Activated CD4-positive, CD25-positive, alpha-beta regulatory T cell (primary cell): ENCODE measurements at places on chromosomes 1 and 21.

GRCh38 chr1:242016479-242016878 lies 17.6 kb upstream of the MAP1LC3C start:
- no peak for DNase-seq

DNA sequence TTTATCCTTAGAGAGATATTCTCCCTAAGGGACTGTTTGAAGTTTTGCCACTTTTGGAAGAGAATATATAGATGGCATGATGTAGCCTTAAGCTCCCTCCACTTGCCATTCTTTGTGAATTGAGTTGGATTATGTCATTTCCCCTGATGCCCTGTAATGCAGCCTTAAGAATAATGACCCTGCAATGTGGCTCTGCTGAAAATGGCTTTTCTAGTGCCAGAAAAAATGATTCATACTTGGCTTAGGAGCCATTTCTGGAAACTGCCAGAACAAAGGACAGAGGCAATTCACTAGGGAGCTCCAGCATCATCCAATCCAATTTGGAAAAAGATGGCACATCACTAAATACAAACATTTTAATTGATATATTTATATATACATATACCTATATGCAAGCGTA lies 265.3 kb downstream of the SPATA17 start:
- DNase-seq = no peak

DNA sequence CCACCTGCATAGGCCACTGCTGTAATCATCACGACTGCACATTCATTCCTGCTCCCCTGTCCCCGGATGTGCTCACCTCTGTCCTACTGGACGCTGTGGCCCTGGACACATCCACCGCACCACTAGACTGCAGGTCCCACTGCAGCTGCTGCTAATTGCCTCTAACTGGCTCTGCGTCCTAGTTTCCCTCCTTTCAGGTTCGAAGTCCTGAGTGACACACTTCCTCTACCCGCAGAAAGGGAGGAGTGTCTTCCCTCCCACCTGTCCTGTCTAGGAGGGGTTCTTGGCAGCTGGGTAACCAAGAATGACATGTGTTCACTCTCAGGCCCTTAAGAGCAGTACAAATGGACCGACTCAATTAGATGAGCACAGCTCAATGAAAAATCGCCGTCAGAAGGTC lies 40.5 kb upstream of the ITPKB start:
- no peak for DNase-seq

- no peak for DNase-seq
Observed at GRCh38 chr1:5659606-5660005, 332.6 kb downstream of the NPHP4 start.

DNA sequence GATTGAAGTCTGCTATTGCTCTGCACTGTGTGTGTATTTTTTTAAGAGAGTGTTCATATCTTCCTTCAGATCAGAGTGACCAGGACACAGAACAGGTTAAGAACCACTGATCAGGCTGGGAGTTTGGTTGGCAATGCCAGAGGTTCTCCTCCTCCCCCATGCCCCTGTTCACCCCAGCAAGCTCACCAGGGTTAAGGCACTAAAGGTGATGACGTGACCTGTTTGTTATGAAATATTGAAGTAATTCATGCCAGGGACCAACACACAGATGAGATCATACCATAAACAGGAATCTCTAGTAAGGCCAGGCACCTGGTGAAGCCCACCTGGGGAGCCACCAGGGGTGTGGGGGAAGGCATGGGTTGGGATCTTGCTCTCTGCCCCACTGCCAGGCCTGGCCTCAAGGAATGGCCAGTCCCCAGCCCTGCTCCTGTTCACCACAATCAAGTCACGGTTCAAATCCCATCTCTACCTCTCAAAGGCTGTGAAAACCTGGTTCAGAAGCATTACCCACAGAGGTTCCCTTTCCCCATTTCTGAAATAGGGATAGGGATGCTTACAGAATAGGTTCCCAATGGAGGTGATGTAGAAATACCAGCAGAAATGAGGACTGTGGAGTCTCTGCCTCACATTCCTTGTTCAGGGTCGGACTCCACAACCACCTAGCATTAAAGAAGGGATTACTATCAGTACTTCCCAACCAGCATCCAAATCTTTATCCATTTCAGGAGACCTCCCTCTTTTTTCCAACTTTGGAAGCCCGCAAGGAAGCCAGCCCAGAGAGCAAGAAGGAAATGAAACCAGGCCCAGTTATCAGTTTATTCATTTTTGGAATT lies 2.4 kb downstream of the ID3 start:
- no peak for DNase-seq

DNA sequence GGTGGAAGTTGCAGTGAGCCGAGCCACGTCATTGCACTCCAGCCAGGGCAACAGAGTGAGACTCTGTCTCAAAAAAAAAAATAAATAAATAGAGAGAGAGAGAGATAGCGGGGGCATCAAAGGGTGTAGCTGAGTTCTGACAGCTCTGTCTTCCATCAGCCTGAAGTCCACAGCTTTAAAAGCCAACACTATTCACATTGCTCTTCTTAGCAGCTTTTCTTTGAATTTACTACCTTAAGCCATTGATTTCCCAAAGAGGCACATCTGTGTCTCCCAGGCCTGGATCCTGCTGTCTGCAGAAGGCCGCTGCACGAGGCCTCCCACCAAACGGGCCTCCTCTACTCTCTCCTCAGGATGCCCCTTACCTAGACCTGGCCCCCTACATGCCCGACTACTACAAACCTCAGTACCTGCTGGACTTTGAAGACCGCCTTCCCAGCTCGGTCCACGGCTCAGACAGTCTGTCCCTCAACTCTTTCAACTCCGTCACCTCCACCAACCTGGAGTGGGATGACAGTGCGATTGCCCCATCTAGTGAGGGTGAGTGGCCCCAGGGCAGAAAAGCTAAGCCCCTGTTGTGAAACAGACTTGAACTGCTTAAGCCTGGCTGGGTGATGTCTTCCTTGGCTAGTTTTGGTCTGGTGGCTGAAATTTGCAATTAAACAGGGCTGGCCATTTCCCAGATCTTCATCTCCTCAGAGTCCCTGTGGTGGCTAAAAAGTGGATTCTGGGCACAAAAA lies 16.5 kb upstream of the SLC25A34 start:
- no peak for DNase-seq

GRCh38 chr1:244833734-244834542 lies 1.5 kb upstream of the COX20 start:
- peak; percentile 8 for DNase-seq

DNA sequence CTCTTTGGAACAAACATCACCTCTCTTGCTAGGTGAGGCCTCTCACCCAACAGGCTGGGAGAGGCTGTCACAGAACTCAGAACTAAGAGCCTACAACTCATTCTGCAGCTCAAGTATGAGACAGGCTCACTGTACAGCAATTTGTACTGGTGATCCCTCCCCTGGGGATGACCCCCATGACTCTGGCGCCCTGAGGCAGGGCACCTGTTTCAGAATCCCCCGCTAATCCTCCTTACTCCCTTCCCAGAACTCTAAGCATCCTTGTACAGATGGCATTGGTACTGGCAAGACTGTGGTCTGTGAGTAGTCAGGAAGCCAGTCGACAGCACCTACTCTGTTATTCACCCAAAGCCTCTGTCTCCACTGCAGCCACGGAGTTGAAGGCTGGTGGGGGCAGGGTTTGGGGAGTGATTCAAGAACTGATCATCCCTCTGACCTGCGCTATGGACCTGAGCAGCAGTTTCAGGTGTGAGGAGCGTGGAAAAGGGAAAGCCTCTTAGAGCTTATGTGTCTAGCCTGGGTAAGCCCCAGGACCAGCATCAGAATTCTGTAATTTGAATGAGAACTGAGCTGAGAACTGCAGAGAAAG lies 655.5 kb downstream of the KIF26B start:
- no peak for DNase-seq

GRCh38 chr1:47656719-47657685 lies 219.2 kb downstream of the FOXD2 start:
- DNase-seq = no peak

GRCh38 chr1:201310251-201310985 lies 27.1 kb downstream of the PKP1 start:
- DNase-seq = no peak

DNA sequence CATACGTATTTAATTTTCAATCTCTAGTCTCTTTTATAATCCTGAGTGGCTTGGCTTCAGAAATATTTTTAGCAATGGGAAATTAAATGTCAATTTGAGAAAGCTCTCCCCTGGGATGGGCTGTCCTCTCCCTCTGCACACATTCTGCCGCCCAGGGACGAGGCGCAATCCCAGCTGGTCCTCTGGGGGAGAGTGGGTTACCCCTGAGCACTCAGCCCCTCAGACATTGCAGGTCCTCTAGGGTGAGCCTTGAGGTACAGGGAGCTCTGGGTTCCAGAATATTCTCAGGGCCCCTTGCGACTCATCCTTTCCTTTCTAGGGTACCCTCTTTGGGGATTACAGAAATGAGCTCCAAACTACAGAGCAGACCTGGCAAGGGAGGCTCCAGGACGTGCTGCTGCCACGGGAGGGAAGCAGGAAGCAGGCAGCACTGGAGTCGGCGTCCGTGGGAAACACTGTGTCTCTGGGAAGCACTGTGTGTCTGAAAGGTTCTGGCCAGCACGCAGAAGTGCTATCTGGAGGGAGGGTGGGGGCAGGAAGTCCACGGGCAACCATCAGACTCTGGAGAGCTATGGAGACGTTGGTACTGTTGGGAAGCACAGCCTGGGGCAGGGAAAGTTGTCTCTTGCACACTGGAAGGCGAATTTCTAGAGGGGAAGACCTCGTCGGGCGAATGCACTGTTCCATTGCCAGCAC lies 343.3 kb upstream of the VAMP3 start:
- no peak for DNase-seq

GRCh38 chr1:227844320-227845146 lies 29.1 kb downstream of the PRSS38 start:
- no peak for DNase-seq

- no peak for DNase-seq
Observed at GRCh38 chr1:210540288-210540687, 211.6 kb downstream of the HHAT start.

- no peak for DNase-seq
Observed at GRCh38 chr1:113191579-113192076, 118.6 kb downstream of the LRIG2 start.

GRCh38 chr1:209143916-209144315 lies 439.6 kb upstream of the CAMK1G start:
- DNase-seq = no peak

GRCh38 chr1:175207971-175208370 lies 15.4 kb upstream of the KIAA0040 start:
- DNase-seq = no peak

- no peak for DNase-seq
Observed at GRCh38 chr1:65264197-65264929, 45.0 kb upstream of the DNAJC6 start.

DNA sequence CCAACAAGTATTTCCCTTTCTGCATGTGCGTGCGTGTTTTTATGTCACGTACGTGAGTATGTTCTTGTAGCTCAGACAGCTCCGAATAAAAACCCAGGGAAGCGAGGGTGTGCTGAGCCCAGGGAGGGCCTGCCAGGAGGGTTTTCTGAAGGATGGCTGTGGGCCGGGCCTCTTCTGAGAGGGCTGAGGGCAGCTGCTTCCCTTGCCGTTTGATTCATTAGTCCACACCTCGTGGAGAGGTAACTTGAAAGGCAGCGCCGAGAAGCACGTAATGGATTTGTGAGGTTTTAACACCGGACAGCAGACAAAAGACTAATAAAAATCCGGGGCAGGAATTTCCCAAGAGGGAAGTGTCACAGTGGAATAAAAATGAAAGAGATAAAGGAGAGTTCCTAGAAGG lies 29.5 kb downstream of the CD247 start:
- DNase-seq = no peak

- DNase-seq = no peak
Observed at GRCh38 chr1:28286111-28286510, 26.8 kb downstream of the SESN2 start.

DNA sequence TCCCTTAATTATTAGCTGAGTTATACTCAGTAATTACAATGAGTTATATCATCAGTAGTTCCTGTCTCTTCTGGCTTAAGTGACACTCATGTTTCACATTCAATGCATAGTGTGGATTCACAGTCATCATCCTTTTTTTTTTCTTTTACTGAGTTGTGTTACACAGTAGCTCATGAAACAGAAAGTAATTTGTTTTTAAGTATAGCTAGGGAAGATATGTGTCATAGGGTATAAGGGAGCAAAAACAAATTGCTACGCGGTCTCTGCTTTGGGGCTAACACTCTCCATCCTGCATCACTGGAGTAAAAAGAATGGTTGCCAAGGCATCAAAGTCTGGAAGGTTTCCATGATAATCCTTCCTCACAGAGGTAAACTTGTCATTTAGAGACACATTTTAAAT lies 971.7 kb upstream of the NCAM2 start:
- DNase-seq = no peak

GRCh38 chr21:45255381-45256020 lies 32.2 kb downstream of the POFUT2 start:
- no peak for DNase-seq

- DNase-seq = no peak
Observed at GRCh38 chr1:172246521-172247390, 173.7 kb upstream of the C1orf105 start.

- DNase-seq = no peak
Observed at GRCh38 chr1:231508941-231509340, 19.5 kb upstream of the TSNAX start.

DNA sequence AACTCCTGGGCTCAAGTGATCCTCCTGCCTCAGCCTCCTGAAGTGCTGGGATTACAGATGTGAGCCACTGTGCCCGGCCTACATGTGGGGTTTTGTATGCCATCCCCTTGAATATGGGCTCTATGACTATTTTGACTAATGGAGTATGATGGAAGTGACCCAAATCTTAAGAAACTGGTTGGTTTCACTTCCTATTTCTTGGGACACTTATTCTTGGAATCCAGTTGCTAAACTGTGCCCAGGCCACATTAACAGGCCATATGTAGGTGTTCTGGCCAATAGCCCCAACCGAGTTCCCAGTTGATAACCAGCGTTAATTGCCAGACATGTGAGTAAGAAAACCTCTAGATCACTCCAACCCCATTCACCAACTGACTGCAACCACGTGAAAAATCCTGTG lies 36.3 kb upstream of the CLIC4 start:
- no peak for DNase-seq

- no peak for DNase-seq
Observed at GRCh38 chr1:218324226-218324580, 20.9 kb upstream of the TGFB2 start.

GRCh38 chr1:212773011-212773410 lies 18.6 kb downstream of the NSL1 start:
- no peak for DNase-seq

GRCh38 chr1:208921259-208921658 lies 662.3 kb upstream of the CAMK1G start:
- no peak for DNase-seq

- DNase-seq = no peak
Observed at GRCh38 chr1:79128722-79129121, 122.2 kb upstream of the ADGRL4 start.

GRCh38 chr1:247402120-247402675 lies 13.8 kb upstream of the NLRP3 start:
- no peak for DNase-seq
